ENCODE measurements at places on chromosomes 3 and 15.

DNA sequence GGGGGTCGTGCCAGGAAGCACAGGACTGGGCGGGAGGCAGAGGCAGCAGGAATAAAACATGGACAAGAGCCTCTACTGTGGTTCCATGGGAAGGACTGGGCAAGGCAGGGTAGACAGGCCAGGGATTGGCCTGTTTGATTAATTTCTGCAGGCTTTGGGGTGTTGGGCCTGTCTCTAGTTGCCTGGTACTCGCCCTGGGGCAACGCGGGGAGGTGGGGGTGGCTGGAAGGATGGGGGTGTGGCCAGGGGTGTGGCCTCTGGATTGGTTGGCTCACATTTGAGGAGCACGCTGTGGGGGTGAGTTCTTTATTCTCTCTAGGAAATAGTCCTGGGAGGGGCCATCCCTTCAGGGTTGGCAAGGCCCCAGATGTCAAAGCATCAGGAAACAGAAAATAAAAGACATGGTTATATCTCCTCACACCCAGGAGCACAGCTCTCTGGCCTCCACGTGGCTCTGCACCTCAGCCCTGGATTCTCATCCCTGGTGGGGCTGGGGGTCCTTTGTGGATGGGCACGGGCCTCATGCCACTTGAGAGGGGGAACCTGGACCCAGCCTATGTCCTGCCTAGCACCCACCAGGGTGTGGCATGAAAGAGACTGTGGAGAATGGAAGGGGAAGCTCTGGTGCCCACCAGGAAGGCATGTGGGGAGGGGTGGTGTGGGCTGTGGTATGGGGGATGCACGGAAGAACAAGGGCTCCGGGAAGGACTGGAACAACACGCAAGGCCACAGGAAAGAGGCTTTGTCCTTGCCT lies 223.0 kb upstream of the LYSMD4 start:
- DNase-seq = peak; percentile 15

GRCh38 chr3:23712656-23713559 lies 92.8 kb upstream of the UBE2E1 start:
- no peak for DNase-seq

DNA sequence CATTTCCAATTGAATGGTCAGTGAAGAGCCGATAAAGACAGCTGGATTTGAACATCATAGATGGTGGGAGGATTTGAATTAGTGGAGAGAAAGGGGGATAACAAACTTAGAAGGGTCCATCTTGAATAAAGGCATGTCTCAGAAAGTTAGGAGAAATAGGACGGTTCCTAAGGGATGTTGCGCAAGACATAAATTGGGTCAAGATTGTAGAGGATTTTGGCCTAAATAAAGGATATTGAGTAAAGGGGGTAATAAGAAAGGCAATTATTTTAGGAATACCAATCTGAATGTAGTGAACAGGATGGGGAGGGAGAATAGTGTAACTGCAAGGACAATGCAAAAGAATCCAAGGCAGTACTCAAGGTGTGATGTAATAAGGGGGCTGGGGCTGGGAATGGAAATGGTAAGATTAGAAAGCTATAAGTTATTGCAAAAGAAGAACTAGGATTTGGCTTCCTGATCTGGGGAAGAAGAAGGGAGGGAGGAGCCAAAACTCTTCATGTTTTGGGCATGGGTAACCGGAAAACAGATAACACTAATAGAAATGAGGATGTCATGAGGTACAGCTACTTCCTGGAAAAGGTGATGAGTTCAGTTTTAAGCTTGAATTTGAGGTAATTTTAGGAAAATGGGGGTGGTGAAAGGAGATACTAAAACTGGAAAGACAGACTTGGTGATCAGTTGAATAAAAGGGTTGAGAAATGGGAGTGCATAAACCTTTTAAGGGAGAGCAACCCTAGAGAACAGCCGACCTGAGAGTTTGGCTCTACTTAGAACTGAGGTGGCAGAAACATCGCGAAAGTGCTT lies 17.3 kb upstream of the TRPC1 start:
- DNase-seq = no peak

- DNase-seq = no peak
Observed at GRCh38 chr15:70435369-70435768, 328.0 kb downstream of the UACA start.

- no peak for DNase-seq
Observed at GRCh38 chr3:55169161-55169560, 241.3 kb upstream of the LRTM1 start.

- DNase-seq = no peak
Observed at GRCh38 chr3:2819571-2819970, 290.6 kb downstream of the IL5RA start.

GRCh38 chr3:114855839-114856238 lies 291.2 kb downstream of the ZBTB20 start:
- DNase-seq = no peak

- DNase-seq = no peak
Observed at GRCh38 chr3:4735243-4735642, 242.1 kb downstream of the ITPR1 start.

GRCh38 chr15:90189781-90190467 lies 11.2 kb upstream of the SEMA4B start:
- DNase-seq = no peak

DNA sequence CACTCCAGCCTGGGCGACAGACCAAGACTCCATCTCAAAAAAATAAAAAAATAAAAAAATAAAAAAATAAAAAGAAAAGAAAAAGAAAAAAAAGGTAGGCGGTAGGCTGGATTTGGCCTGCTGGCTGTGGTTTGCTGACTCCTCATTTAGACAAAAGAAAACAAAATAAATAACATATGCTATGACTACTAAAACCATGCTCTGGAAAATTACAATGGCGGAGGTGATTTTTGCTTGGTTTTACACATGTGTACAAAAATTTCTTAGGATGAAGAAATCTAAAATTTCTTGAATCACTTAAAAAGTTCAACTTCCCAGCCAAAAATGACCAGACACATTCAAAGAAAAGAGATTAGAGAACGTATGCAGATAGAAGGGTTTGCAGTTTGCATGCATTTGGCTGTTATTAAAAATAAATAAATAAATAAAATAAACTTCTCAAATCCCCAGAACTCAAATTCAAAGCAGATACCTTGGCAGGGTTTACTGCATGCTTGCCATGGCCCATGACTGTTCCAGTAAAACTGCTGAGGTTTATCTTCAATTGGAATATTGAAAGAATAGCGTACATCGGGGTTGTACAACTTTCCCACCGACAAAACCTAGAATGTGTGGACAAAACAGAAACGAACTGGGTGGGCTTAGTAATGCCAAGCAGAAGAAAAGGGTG lies 65.9 kb downstream of the ADAMTS9 start:
- DNase-seq = no peak

GRCh38 chr3:127053979-127054378 lies 71.1 kb downstream of the PLXNA1 start:
- no peak for DNase-seq

DNA sequence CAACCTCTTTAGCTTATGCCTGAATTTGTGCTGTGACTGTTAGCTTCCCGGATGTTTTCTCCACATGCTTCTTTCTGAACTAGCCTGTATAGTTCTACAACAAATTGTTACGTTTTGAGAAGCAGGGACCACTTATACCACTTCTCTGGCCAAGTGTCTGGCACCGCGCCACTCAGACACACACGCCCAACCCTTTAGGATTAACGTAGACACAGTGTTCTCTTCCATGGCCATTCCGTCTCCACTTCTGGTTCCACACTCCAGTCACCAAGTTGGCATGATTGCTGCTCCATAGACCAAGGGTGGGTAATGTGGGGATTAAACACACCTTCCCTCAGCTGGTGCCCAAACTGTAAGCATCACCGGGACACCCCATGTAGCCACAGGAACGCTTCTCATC lies 755 bp upstream of the TMEM108 start:
- DNase-seq = no peak

GRCh38 chr3:53089511-53089910 lies 40.7 kb downstream of the RFT1 start:
- no peak for DNase-seq

DNA sequence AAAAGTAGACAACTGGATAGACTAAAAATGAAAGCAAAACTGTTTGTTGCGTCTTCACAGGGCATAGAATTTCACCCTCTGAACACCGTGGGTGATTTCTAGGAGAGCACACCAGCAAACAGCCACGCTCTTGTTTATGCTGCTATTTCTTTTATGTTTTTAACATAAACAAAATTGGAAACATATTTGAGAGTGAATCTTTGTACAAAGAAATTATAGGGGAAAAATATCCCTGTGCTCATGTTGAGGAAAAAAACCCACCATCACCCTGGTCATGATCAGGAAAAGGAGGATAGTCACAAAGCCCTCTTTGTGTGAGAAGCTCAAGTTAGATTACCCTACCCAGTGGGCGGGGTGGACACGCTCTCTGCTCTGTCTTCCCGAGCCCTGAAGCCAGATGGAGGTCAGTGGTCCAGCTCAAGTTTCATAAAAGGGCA lies 313.3 kb downstream of the SATB1 start:
- DNase-seq = no peak

- no peak for DNase-seq
Observed at GRCh38 chr3:112572701-112573100, 10.9 kb downstream of the SLC35A5 start.

GRCh38 chr3:36525115-36525801 lies 145.0 kb downstream of the STAC start:
- DNase-seq = no peak

DNA sequence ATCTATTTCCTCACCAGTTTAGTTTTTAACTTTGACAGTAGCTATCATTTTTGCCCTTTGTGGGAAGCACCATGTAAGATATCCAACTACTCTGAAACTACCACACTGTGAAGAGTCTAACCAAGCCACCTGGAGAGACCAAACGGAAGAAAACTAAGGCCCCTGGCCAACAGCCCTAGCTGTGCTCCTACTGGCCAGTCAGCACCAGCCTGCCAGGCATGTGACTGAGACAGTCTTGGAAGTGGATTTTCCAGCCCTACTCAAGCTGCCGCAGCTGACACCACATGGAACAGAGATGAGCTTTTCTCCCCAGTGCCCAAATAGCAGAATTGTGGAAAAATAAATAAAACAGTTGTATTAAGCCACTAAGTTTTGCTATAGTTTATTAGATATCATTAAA lies 2.9 kb upstream of the TBC1D5 start:
- no peak for DNase-seq

GRCh38 chr3:49032646-49033304 lies 3.6 kb upstream of the IMPDH2 start:
- no peak for DNase-seq

DNA sequence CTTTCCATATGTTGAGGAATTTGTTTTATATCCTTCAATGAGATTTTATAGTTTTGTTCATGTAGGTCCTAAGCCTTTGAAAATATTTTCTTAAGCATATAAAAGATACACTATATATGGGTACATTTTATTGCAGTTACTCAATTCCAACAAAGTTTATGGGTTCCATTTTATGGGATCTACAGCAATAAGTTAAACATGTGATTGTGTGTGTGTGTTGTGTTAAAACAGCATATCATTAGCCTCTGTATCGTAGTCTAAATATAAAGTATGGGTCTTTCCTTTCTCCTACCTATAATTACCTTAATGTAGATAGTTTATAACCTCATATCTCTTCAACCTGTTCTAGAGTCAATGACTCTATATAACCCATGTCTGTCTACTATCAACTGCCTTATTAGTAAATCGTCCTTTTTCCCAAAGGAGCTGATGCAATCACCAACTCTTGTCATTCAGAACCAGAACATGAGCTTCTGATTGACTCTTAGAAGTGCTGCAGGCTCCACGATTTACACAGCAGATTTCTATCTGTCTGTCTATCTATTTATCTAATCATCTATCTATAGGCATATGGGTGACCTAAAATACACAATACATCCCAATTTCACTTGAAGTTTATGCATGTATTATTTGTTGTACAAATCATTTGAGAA lies 512.6 kb upstream of the CBLB start:
- no peak for DNase-seq

GRCh38 chr3:126245811-126246727 lies 65.7 kb upstream of the ALDH1L1 start:
- DNase-seq = no peak

- DNase-seq = no peak
Observed at GRCh38 chr15:79132770-79133169, 42.2 kb upstream of the RASGRF1 start.

DNA sequence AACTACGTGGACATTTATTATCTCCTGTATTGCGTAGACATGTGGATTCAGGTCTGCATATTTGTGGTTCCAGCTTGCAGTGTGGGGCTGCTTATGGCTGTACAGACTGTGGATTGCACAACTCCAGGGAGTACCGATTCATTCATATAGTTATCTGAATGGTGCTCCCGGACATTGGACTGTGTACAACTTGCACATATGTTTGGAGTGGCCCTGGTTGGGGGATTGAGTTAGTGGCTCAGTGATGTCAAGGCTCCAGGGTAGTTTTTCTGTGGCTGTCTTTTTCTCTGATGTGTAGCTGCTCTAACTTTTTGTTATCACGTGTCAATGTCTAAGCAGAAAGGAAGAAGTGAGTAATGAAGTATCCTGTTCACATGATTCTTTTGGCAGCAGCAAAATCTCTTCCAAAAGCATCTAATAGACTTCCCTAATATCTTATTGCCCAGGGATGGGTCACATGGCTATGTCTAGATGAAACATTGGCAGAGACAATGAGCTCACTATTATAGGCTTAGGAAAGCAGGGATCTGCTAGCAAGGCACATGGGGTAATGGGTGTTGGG lies 15.8 kb downstream of the ST3GAL6 start:
- no peak for DNase-seq

DNA sequence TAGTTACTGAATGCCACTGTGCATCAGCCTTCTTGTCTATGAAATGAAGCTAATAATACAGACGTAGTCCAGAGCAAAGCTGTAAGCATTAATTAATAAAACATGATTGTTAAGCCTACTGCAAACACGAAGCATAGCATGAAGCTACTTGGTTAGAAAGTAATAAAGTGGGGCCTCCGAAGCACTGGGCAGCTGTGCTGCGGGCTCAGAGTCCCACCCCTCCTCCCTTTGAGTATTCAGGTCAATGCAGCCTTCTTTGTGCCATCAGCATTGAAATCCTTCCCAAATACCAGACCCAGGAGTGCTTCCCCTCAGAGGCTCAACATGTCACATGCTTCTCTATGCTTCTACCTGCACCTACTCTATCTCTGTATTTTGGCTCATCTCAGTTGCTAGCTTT lies 1112.6 kb downstream of the IGSF11 start:
- DNase-seq = no peak

GRCh38 chr3:43971486-43971885 lies 270.2 kb upstream of the TOPAZ1 start:
- peak; percentile 37 for DNase-seq

DNA sequence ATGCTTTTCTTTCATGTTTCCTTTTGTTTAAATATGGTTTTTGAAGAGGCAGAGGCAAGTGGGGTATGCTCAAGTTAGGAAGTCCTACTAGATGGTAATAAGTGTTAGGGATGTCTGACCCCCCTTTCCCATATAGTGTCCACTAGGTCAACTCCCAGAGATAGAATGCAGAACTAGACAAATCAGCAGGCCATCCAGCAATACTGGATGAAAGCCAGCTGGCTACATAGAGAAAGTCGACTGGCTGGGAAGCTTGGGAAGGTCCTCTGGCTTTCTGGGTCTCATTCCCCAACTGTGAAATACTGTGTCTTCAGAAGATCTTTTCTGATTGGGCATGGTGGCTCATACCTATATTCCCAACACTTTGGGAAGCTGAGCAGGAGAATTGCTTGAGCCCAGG lies 113.8 kb downstream of the SNRK start:
- DNase-seq = no peak

GRCh38 chr3:71393093-71393492 lies 190.4 kb downstream of the FOXP1 start:
- DNase-seq = no peak

- DNase-seq = no peak
Observed at GRCh38 chr3:126107957-126108675, 24.2 kb upstream of the SLC41A3 start.

GRCh38 chr3:153749070-153749610 lies 372.1 kb upstream of the ARHGEF26 start:
- no peak for DNase-seq

Measured in stimulated activated effector memory CD8-positive, alpha-beta T cell treated with anti-CD3 and anti-CD28 coated beads, Interleukin-12 subunit alpha, Interleukin-12 subunit beta, amount 100 ng/mL, for 72 hours (primary cell).